ENCODE measurements at places on chromosomes 4 and X.
A peak's percentile ranks its signal among the peaks of the same experiment; 100 is the strongest.

DNA sequence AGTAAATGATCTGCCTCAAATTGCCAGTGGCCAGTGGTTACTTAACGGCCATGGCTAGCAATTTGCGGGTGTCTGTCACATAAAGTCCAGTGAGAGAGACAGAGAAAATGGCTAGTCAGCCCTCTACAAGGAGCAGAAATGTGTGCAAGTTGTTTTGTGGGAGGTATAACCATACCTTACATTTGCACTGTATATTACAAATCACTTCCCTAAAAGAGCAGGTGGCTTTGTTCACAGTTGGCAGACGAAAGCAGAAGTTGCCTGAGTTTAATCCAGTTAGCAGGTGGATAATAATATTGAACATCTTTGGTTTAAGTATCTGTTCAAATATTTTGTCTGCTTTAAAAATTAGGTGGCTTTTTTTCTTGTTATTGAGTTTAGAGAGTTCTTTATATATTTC is 15.6 kb downstream of the SRPX start:
- DNase-seq: no peak

DNA sequence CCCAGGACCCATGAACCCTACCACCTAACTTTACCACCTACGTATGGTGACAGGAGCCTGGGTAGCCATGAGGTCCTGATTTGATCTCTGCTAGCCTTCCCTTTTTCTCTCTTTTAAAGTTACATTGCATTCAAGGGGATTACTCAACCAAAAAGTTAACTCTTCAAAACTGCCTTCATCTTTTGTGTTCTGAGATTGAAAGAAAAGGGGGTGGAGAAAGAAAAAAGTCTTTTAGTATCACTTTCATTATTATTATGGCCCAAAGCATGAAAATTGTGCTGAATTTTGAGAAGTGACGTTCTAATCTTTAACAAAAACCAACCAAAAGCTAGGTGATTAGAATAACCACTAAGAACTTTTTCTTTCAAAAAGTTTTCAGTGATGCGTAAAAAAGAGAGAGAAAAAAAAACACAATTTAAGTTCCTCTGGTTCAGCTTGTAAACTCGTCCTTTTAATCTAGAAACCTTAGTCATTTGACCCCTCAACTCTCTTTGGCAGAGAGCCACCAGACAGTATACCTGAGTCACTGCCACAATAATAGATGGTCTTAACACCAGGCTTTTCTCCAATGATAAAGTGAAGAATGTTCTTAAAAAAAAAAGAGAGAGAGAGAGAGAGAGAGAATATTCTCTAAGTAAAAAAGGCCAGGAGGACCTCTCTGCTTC is 347.4 kb upstream of the FGF13 start:
- DNase-seq: no peak

DNA sequence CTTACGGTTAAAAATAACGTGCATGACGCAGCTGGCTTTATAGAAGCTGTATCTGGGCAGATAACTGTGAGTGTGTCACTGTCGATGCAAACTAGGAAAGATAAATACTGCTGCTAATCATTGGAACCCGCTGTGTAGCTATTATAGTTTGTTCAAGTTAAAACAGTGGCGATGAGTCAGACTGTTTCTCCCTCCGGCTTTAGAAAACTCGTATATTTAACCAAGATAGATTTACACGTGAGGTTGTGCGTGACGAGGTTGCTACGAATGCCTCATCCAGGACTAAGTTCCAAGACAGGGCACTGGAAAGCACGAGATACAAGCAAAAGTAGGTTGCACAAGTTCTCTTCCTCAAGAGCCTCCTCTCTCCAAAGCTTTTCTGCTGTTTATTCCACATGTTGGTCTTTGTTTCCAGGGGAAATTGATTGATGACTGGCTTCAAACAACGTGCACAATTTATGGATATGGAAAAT is 270.7 kb downstream of the FBXW7 start:
- DNase-seq: peak; percentile 15

GRCh38 chr4:152586668-152587067 is 50.8 kb upstream of the FBXW7 start:
- no peak for DNase-seq

DNA sequence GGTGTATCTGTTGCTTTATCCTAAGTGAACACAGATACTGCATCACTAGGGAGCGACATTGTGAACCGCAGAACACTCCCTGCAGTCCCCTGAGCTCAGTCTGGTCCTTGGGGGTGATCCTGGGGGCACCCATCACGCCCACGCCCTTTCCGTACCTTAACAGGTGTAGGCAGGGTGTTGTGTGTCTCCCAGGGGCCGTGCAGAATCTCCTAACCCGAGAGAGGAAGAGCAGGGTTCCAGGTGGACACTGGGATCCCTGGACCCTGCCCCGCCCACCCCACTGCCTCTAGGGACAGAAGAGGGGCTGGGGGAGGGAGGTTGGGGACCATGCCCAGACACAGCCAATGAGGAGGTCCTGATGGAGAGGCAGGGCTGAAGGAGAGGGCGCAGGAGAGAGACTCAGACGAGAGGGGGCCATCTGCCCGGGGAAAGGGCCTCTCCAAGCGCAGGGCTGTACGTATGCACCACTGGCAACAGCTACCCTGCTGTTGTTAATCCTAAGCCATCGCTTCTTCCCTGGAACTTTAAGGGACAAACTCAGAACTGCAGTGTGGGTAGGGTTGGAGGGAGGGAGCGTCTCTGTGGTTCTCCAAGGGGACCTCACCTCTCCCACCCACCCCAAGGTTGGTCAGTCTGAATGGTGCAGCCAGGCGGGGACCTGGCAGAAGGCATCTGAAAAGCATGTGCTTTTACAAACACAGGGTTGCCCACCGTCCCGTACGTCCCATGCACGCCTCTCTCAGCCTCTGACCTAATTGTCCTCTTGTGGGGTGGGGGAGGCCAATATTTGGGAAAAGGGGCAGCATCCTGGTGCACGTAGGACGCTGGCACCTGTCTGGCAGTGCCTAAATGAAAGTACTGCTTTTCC is 2.5 kb downstream of the P2RY8 start:
- no peak for DNase-seq

GRCh38 chr4:98540803-98541202 is 117.6 kb downstream of the TSPAN5 start:
- DNase-seq: no peak

DNA sequence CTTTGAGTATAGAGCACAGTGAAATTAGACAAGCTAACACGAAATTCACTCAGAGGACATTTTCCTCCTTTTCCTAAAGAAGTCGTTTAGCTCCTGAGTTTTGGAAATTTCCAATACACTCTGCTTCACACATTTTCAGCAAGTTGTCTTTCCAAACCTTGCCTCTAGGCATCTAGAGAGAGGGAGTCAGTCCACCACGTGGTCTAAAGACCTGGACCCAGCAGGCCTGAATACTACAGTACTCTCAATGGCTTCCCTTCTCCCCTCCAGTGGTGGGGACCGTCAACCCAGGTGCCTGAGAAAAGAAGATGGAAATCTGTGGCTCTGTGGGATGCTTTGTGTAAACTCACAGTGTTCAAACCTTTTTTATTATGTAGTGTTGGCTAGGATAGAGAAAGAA is 13.9 kb upstream of the SCML2 start:
- DNase-seq: no peak

DNA sequence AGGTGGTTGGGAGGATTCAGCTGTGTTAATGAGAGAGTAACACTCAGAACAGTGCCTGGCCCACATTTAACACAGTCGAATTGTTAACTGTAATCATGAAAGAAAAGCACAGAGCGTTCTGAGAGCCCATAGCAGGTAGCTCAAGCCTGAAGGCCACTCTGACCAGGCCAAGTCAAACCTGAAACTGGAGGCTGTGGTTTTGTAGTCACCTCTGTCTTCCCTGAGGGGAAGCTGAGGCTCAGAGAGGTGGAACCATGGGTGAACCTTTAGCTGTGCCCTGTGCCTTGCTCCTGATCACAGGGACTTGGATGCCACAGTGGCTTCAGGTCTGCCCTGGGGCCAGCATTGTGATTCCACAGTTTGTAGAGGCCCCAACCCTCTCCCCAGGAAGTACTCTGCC is 16.6 kb upstream of the UBA1 start:
- no peak for DNase-seq

GRCh38 chr4:27006646-27007045 is 146.0 kb downstream of the STIM2 start:
- no peak for DNase-seq

DNA sequence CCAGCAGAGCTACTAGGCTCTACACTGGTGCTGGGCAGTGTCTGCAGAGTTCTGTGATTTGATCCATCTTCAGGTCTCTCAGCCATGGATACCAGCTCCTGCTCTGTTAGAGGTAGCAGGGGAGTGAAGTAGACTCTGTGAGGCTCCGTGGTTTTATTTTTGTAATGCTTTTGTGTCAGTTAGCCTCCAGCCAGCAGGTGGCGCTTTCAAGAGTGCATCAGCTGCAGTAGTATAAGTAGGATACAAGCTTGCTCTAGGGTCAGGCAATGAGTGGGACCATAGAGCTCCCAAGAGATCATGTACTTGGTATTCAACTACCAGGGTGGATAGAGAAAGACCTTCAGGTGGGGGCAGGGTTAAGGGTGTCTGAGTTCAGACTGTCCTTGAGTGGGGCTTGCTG is 362.5 kb upstream of the TRAM1L1 start:
- no peak for DNase-seq

DNA sequence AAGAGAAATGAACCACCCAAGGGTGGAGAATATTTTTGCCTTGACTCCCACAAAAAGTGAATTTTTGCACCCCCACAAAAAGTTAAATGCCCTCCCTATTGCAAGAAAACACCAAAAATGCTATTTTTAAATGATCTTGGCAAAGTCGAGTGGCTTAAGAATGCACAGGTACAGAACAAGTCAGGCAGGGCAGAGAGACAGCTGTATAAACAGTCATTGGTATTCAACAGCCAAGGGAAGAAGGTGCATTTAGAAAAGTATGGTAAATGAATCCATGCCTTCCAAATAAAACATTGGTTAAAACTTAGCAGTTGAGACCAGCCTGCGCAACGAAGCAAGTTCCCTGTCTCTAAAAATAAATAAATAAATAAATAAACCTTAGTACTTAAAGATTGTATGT is 169.3 kb downstream of the CHIC2 start:
- DNase-seq: no peak

- DNase-seq: peak; percentile 95
These were observed at the start of gene ELK1 for GRCh38 chrX:47650164-47651042. Gene ELK1, minus strand, starts transcription at chrX:47650563. Its CDS starts 9,122 bp downstream, at chrX:47641441.
